Activated CD8-positive, alpha-beta memory T cell treated with anti-CD3 and anti-CD28 coated beads for 24 hours (primary cell): ENCODE measurements at places on chromosomes 5 and 9.

DNA sequence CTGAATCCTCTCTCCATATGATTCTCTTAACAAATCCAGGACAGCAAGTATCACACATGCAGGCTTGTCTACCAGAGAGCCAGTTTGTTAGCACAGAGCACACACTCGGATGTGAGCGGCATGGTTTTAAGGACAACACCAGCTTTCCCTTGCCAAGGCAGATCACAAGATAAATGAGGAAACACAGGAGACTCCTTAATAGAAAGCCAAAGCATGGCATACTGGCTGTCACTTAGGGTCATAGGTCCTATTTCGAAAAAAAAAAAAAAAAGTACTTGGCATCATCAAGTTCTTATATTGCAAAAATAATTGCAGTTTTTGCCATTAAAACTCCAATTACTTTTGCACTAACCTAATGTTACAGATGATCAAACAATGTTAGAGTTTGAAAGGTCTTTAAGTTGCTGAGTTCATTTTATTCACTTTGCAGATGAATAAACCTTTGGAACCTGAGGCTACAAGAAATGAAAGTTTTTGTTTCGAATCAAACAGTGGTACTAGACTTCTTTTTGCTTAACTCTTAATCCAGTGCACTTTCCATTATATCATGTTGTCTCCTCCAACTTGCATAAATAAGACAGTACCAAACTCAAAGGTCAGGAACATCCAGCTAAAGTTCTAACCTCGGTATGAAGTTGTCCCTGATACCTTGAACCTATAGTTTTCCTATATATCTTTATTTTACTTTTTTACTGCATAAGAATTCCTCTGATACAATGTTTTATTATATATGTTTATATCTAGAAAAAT lies 138.5 kb downstream of the MPDZ start:
- no peak for DNase-seq

DNA sequence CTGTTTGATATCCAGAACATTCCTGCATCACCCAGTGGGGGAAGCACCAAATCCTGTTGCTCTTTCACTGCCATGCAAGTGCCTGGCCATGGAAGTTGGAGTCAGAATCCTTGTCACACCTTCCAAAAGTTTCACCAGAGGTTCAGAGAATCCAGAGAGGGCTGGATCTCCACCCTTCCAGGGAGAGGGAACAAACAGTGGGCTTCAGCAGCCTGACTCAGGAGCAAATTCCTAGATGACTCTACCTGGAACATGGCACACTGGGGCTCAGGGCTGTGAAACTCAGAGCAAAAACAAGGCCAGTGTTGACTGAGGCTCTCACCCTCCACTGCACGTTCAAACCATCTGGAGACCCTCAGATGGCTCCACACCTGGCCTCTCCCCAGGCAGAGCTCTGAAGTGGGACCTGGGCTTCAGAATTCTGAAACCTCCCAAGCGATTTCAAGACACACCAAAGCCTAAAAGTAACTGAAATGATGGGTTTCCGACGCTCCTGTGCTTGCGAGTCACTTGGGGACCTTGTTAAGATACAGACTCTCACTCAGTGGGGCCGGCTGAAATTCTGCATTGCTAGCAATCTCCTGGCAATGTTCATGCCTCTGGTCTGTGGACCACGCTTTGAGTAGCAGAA lies 205.9 kb downstream of the AUH start:
- DNase-seq = no peak

DNA sequence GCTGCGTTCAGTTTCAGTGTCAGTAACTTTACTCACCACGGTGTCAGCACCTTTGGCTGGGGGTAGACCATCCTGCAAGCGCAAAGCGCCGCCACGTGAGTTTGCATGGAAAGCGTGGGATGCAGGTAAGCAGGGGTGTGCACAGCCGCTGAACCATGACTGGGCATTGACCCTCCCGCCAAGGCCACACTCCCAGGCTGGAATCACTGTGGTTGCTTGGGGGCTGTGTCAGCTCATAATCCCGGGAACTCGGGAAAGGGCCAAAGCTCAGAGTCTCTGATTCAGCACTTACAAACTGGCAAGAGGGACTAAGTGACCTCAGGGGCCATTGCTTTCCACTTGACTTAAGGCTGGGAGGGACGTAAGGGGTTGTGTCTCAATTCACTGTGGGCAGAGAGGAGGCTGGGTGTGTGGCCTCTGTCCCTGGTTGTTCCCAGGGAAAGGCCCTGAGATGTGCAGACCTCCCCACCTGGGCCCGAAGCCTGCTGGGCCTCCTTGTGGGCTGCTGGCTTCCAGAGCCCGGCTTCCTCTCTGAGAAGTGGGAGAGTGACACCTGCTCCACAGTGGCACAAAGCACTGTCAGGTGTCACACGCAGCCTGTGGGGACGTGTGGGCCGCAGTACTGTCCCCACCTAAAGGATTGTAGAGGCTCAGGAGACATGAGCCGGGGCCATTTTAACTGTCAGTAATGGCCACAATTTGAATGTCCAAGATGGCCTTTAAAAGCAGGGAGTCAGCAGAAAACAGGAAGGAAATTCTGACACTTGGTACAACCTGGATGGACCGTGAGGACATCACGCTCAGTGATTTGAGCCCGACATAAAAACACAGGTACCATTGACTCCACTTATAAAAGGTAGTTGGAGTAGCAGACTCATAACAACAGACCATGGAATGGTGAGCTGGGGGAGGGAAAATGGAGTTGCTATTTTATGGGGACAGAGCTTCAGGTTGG lies 16.7 kb downstream of the ABO start:
- no peak for DNase-seq

DNA sequence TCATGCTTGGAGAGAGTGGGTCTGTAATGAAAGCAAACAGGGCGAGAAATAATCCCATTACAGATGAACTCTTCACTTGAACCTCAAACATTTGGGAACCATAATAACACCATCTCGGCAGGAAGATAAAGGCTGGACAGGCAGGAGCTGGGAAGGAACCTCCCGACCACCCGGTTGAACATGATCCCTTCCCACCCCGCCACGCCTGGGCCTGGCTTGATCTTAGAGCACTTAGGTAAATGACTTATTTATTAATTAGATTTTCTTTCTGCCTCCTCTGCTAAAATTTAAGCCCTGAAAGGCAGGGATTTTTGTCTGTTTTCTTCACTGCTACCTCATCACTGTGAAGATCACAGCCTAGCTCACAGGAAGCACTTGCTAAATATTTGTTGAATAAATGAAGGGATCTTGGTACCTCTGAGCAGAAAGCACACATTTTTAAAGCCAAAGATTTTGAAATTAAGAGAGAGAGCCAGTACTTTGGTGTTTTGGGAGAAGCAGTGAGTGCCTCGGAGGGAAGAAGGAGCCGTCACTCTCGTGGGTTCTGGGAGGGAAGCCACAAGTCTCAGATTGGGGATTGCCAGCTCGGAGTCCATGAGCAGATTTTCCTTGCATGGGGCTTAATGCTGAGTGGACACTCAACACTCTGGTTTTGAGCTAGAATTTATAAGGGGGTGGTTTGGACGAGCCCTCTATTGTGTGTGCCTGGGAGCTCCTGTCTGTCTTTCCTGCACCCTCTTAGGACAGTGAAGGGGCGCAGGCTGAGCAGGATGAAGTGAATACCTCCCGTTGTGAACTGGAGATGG lies 133.3 kb downstream of the MACROH2A1 start:
- no peak for DNase-seq

DNA sequence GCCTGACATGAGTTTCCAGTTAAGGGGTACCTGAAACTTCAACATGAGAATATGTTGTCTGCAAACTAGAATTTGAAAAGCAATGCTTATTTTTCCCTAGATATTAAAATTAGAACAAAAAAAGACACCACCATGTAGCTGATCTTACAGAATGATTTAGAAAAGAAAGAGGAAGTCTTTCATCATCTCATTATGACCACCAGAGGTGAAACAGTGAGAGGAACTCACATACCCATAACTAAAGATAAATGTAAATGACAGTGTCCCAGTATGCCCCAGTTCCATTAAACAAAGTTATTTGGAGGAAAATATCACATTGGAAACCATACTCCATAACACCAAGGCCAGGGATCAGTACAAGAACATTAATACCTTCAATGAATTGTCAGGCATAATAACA lies 6.9 kb downstream of the TAF7 start:
- no peak for DNase-seq

- DNase-seq = no peak
These were observed 22.4 kb upstream of the TNFAIP8 start for GRCh38 chr5:119333421-119333851.

- peak; percentile 92 for DNase-seq
These were observed at the start of gene ST8SIA4 for GRCh38 chr5:100903039-100903887. ST8SIA4 (minus strand) TSS chr5:100903282; CDS start chr5:100902955, 327 bp downstream.

- no peak for DNase-seq
These were observed 51.3 kb downstream of the LHFPL2 start for GRCh38 chr5:78597068-78597973.

DNA sequence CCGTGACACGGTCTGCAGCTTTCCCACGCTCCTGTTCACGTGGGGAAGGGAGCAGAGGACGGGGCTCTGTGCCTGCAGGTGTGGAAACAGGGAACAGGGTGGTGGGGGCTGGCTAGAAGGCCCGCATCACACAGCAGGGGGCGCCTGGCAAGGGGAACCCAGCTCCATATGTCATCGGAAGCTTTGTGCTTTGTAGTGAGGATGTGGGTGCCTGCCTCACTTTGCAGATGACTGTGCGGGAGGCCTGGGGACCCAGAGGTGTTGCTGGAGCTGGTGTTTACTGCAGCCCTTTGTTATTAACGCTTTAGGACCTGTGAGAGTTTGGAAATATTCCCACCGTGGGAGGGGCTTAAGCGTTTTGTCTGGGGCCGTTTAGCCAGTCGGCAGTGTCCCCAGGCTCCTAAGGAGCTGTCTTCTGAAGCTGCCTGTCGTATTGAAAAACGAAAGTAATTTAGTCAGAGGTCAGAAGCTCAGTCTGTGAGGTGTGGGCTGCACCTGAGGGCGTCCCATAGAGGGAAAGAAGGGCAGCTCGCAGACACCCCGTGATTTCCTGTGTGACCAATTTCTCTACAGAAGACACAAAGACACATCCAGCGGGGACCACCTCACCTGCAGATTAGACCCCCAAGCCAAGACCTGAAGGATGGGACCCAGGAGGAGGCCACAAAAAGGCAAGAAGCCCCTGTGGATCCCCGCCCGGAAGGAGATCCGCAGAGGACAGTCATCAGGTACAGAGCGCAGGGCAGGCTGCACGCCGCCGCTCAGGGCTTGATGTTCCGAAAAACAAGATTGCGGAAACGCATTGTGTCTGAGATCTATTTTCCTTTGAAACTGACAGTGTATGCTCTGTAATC lies 9.1 kb downstream of the MAN1B1 start:
- peak; percentile 90 for DNase-seq

DNA sequence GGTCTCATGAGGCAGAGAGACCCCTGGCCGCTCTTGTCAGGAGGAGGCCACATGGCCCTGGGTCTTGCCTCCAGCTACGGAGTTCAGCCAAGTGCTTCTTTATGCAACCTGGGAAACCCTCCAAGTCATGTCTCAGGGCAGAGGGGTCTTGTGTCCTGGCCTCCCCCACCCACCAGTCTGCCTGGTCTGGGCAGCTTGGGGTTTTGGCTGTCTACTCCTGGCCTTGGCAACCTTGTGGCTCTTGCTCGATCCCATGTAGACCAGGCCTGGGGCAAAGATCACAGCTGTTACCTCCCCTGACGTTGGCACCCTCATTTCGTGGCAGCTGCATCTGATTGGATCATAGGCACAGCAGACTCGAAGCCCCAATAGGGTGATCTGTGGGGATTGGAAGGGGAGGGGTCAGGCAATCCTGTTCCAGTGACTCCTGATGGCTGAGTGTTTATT lies 28.4 kb downstream of the JADE2 start:
- no peak for DNase-seq

DNA sequence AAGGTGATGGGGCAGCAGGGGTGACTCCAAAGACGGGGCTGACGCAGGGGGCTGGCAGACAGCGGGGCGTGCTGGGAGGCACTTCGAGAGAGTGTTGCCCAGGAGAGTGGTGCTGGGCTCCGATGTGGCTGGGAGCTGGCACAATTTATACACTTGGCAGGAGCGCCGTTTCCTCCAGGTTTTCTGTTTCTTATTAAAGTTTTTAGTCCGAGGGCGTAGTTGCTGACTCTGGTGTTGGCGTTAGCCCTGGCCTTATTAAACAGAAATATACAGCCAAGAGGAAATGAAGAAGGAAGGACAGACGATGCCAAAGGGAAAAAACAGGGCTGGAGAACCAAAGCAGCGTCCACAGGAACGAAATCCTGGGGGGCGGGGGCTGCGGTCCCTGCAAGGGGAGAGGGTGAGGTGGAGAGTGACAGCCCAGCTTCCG lies 139.6 kb upstream of the PHYKPL start:
- no peak for DNase-seq

DNA sequence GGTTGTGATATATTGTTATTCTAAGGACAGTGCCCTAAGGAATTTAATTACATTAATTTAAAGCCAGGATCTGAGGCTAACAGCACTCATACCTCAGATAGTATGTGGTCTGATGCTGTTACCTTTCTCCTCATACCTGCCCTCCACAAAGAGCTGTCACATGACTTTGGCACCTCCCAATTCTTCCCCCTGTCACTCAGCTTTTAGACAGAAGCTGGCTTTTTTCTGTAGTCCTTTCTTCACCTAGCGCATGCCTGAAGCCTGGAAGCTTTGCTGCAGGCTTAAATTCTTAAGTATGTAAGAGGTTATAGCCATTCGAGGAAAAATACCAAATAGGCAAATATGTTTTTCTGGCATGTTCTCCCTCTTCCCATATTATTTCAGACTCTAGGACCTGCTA lies 61.0 kb upstream of the ADAMTS19 start:
- DNase-seq = no peak

GRCh38 chr5:72248410-72248981 lies 71.5 kb downstream of the MRPS27 start:
- DNase-seq = no peak

DNA sequence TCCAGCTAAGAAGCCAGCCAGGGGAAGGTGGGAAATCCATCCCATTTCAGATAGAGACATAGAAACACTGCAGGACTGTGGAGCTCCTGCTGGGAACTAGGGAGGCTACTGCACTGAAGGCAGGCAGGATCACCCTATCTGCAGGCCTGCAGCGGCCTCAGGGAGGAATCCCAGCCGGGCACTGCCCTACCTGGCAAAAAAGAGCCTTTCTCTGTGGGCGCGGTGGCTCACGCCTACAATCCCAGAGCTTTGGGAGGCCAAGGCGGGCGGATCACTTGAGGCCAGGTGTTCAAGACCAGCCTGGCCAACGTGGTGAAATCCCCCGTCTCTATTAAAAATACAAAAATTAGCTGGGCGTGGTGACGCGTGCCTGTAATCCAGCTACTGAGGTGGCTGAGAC lies 71.4 kb upstream of the PHYKPL start:
- DNase-seq = no peak

DNA sequence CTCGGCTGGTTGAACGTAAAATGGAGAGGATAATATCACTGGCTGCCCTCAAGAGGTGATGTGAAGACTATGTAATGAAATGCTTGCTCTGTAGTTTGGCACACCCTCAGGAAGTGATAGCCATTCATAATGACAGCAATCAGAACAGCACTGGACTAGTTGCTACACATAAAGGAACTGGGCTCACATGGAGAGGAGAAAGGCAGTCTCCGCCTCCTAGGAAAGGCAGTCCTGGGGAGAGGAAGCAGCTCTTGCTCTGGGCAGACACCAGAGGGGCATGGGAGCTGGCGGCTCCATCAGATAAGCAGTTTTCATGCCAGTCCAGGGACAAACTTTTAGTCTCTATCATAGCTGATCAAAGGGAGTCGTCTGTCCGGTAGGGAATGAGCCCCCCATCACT lies 46.9 kb downstream of the ARHGEF37 start:
- DNase-seq = no peak
